ENCODE measurements at places on chromosomes 1 and 21.

GRCh38 chr21:15256996-15257395, 192.2 kb upstream of the NRIP1 start:
- DNase-seq: no peak

DNA sequence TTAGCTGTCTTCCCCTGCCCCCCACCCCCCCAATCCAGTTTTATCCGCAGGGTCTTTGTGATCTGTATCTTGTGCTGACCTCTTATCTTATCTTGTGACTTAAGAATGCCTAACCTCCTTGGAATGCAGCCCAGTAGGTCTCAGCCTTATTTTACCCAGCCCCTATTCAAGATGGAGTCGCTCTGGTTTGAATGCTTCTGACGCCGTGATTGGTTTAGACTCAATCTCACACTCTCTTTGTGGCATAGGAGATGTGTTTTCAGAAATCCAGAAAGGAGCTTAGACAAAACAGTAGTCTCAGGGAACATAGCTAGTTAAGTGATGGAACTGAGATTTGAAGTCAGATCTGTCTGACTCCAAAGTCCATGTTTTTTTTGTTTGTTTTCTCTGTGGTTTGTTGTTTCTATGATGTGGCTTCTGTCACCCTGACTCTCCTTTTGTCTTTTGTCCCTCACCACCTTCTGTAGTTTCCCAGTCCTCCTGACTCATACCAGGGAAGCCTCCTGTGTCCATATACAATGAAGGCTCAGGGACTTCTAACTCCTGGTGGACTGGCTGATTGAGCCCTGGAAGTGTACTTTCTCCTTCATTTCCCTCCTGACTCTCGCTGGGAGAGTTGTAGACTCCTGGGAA, 18.1 kb upstream of the USP24 start:
- no peak for DNase-seq

- no peak for DNase-seq
Observed at GRCh38 chr1:167491586-167492461, 26.5 kb downstream of the CD247 start.

DNA sequence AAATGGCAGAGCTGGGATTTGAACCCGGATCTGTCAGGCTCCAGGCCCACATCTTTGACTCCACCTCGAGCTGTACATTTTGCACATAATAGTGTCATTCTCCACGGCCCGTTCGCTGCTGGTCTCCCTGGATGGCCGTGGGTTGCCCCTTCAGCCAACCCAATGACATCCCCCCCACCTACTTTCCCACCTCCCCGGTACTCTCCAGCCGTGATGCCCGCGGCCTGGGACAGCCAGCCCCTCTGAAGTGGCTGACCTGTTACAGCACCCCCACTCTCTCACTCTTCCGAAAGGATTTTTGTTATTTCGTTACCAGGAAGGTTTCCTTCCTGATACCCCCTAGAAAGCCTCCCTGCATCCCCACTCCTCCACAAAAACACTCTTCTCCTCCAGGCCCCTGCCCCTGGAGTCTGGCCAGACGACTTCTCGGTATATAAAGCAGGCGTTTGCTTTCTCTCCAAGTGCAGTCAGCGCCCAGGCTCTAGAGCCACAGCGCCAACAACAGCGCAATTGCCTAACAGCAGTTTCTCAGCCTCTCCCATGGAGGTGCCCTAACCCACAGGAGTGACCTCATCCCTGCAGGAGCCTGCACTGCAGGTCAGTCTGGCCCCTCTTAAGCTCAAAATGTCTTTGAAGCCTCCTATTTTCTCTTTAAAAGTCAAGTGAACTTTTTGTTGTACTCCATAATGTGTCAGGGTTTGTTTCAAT, 14.5 kb upstream of the GJB5 start:
- no peak for DNase-seq

DNA sequence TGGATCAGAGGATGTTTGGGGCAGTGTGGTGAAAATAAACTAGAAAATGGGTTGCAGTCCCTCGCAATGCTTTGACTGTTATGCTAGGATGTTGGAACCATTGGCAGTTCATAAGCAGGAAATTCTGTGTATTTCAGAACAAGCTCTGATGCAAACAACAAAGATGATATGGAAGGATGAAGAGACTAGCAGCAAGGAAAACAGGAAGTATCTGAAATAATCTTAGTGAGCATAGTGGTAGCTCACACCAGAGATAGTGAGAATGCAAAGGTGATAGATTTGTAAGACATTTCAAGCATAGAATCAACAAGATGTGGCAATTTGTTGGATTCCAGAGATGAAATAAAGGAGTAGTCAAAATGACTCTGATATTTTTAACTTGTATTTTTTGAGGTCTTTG, 11.1 kb upstream of the RCC1 start:
- DNase-seq: no peak

- DNase-seq: no peak
Observed at GRCh38 chr1:197683895-197684553, 91.3 kb downstream of the DENND1B start.

- no peak for DNase-seq
Observed at GRCh38 chr1:25609921-25610320, 6.7 kb upstream of the MAN1C1 start.

DNA sequence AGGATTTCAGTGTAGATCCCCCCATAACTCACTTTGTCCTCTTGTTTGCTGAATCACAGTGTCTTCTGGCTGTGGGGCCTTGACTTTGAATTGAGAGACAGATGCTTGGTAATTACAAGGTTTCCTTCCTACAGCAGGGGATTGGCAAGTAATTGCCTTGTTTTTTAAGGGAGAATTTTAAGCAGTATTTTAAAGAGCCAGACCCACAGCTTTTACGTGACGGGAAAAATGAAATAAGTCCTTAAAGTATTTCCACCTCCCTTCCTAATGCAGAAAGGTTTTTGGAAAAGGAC, 41.0 kb downstream of the PGBD5 start:
- DNase-seq: no peak
